CD8-positive, alpha-beta T cell (primary cell): ENCODE measurements at places on chromosomes 11 and 22.

DNA sequence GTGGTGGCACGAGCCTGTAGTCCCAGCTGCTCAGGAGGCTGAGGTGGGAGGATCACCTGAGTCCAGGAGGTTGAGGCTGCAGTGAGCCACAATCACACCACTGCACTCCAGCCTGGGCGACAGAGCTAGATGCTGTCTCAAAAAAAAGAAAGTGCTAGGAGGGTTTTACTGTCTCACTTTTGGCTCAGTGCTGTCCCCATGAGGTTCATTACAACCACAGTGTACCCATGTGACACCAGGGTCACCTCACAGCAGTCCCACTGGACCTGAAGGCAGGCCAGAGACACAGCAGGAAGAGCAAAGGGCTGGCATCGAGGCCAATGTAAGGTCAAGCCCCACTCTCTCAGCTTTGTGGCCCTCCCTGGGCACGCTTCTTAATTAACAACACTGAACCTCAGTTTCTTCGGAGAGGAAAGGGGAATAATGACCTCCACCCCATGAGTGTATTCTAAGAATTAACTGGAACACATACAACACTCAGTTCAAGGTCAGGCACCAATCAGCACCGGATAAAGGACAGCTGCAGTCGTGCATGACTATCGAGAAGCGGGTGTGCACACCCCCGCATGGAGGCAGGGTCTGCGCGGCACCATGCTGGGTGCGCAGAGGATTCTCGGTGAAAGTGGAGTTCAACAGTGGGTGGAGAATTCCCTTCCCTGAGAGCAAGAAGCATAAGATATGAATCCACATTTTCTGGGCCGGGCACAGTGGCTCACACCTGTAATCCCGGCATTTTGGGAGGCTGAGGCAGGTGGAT lies 30.9 kb upstream of the BAIAP2L2 start:
- no peak for DNase-seq

- DNase-seq = no peak
Observed at GRCh38 chr11:45603946-45604682, 61.3 kb downstream of the CHST1 start.

- DNase-seq = no peak
Observed at GRCh38 chr11:17648528-17648927, 70.8 kb upstream of the MYOD1 start.

- DNase-seq = no peak
Observed at GRCh38 chr22:48756146-48757111, 1071.2 kb downstream of the BRD1 start.

- no peak for DNase-seq
Observed at GRCh38 chr11:102244681-102245409, 72.4 kb upstream of the BIRC3 start.

- DNase-seq = no peak
Observed at GRCh38 chr11:119941171-119941570, 196.7 kb downstream of the TRIM29 start.

DNA sequence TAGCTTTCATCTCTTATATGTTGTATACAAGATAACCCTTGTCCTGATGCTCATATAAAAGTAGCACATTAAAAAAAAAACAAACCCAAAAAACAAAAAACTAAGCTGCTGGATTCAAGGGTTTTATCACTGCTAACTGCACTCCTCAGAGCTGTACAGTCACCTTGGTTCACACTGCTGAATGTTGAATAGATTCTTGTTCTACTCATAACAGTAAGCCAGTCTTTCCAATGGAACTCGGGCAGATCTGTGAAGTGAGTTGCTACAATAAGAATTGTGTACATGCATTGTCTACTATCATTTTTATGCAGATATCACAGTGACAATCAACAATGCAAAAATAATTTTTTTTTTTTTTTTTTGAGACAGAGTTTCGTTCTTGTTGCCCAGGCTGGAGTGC lies 4.7 kb downstream of the HARBI1 start:
- DNase-seq = no peak

- no peak for DNase-seq
Observed at GRCh38 chr11:24619900-24620299, 123.0 kb downstream of the LUZP2 start.

- DNase-seq = no peak
Observed at GRCh38 chr11:105769627-105770026, 159.8 kb downstream of the GRIA4 start.

- no peak for DNase-seq
Observed at GRCh38 chr22:42791721-42792452, 65.2 kb downstream of the ARFGAP3 start.

DNA sequence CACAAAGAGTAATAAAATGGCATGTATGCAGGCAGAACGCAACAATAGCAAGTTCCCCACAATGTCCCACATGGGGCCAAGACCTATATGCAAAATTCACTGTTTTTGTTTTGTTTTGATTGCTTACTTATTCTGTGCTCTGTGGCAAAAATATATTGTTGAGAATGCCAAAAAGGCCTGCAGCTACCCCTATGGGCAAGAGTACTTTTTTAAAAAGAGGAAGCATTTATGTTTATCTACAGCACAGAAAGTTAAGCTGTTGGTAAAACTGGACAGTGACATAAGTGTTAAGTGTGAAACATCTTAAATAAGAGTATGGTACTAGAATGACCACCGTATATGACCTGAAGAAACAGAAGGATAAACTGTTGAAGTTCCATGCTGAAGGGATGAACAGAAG lies 301.9 kb upstream of the ZC3H12C start:
- DNase-seq = no peak

DNA sequence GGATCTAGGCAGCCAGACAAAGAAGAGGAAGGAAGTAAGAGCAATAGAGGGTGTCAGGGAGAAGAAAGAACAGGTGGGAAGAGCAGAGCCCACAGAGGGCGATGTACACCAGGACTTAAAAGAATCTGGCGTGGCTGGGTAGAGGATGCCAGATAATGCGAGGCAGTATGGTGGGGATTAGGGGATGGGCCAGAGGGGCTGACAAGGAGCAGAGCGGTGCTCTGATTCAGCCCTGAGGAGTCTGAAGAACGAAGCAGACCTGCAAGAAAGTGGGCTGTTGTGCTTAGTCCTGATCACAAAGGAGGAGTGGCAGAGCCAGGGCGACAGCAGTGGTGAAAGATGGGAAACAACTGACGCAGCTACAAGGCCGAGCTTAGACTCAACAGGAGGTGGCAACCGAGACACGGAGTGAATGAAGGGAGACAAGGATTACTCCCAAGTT lies 163.7 kb downstream of the LARGE1 start:
- no peak for DNase-seq

- no peak for DNase-seq
Observed at GRCh38 chr11:117570701-117571100, 226.3 kb downstream of the DSCAML1 start.

DNA sequence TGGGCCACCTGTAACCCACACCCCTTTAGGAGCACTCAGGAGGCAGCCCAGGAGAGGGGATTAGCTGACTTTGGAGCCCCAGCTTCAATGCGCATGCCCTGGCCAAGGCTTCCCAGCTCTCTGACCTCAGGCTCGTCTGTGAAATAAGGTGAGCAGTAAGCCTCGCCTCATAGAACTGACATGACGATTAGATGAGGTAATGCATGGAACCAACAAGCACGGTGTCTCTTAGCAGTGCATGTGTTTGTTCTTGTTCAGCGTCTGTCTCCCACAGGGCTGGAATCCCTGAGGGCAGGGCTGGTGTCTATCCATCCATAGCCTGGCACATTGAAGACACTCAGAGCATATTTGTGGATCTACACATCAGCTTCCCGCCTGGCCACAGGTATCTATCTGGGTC lies 415.4 kb downstream of the MN1 start:
- DNase-seq = no peak

DNA sequence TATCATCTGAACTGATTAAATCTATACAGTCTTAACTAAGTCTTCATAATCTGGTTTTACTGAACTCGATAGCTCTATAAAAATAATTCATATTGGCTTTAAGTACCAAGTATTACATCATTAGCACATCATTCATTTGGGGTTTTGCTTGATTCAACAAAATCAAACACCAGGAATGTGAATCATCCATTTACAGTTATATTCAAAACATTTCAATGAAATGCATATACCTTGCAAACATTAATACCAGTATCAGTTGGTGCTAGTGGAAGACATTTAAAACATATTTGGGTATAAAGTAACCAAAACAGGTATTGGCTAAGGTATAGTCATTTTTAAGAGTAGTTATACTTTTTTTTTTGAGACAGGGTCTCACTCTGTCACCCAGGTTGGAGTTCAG lies 12.2 kb upstream of the CCDC89 start:
- no peak for DNase-seq

DNA sequence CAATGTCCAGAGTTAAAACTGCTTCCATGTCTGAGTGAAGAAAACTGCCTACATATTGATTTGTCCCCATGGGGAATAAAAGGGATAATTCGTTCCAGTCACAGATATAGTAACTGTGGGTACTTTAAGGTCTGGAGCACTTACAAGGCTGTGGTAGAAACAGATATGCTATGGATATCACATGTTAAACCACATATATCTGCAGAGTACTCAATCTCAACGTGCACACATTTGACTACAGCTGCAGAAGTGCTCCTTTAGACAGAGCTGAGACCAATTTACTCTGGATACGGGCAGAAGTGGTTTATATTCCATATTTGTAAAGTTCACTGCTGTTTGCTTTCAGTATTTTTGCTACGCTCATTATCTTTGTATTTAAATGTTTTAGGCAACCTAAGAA lies 9.7 kb upstream of the MS4A2 start:
- no peak for DNase-seq

- peak; percentile 68 for DNase-seq
Observed at GRCh38 chr11:66022401-66023185, 3.7 kb downstream of the CATSPER1 start.

- DNase-seq = no peak
Observed at GRCh38 chr22:39815932-39816331, 77.6 kb downstream of the ENTHD1 start.

DNA sequence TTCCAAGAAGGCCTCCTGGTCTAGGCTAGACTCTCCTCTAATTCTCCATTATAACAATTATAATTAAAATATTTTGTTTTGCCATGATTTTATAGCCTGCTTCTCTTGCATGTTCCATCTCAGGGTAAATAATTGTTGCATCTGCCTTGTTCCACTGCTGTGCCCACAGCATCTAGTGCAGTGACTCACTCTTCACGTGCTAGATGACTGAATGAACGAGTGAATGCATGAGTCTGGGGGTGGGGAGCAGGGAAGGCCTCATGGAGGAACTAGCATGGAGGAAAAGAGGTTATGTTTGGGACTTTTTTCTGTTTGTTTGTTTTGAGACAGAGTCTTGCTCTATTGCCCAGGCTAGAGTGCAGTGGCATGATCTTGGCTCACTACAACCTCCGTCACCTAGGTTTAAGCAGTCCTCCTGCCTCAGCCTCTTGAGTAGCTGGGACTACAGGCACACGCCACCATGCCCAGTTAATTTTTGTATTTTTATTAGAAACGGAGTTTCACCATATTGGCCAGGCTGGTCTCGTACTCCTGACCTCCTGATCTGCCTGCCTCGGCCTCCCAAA lies 5.2 kb upstream of the OAF start:
- no peak for DNase-seq

GRCh38 chr11:64297699-64298358 lies 2.3 kb upstream of the CATSPERZ start:
- DNase-seq = no peak

- DNase-seq = peak; percentile 8
Observed at GRCh38 chr11:118434553-118435289, 1.6 kb upstream of the KMT2A start.

GRCh38 chr11:6671991-6672390 lies 11.1 kb downstream of the MRPL17 start:
- DNase-seq = no peak

GRCh38 chr11:126465573-126466188 lies 110.2 kb downstream of the ST3GAL4 start:
- DNase-seq = peak; percentile 27

DNA sequence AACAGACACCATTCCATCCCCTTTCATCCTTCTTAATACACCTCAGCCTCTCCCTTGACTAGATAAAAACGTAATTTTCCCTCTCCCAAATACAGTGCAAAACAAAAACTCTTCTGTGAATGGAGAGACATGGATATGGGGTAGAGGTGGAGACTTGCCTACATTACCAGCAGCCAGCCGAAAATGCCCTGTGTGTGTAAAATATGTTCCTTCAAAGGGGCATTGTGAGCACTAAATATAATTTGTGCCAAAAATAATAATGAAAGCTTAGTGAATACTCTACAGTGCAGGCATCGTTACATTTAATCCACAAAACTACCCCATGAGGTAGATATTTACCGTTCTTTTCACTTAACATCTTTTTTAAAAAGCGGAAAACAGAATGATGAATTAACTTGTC lies 1.0 kb upstream of the TRIM44 start:
- no peak for DNase-seq

DNA sequence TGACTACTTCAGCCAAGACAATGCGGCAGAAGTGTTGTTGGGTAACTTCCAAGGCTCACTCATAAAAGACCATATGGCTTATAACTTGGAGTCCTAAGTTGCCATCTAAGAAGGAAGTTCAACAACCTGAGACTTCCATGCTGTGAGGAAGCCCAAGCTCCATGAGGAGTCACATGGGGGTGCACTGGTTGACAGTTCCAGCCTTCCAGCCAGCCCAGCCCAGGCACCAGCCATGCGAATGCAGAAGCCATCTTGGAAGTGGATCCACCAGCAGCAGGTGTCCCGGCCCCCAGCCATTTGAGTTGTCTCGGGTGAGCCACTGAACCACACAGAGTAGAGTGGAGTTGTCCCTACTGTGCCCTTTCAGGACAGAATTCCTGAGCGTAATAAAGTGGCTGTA lies 32.8 kb upstream of the WNT7B start:
- no peak for DNase-seq

- DNase-seq = no peak
Observed at GRCh38 chr11:16982256-16982671, 31.9 kb downstream of the PLEKHA7 start.

GRCh38 chr22:46044621-46045458 lies 67.9 kb upstream of the WNT7B start:
- peak; percentile 49 for DNase-seq

DNA sequence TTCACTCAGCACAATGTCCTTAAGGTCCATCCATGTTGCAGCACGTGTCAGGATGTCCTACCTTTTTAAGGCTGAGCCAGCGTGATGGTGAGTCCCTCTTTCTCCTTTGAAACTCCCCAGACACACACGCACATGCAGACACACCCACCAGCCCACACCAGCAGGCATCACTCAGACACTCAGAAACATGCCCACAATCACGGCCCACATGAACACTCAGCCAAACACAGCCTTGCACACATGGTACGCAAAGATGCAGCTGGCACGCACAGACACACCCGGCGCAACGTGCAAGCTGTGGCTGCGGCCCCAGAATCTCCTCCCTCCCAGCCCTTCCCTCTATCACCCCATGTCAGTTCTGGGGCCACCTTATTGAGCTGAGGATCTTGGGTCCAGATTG lies 8.0 kb downstream of the FADS3 start:
- no peak for DNase-seq

- peak; percentile 27 for DNase-seq
Observed at GRCh38 chr11:77821349-77821851, 456 bp downstream of the AAMDC start.

DNA sequence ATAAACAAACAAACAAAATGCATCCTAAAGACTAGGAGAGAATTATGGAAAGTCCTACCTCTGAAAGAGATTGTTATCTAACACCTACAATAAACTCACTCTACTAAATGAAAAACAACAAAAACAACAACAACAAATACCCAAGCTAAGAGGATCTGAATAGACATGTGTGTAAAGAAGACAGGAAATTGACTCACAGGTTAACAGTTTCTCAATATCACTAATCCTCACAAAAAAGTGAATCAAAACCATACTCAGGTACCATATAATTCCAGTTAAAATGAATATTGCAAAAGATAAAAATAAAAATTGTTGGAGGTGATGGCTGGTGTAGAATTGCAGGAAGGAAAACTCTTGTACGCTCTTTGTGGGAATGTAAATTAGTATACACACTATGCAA lies 110.4 kb upstream of the TOP3B start:
- no peak for DNase-seq

GRCh38 chr11:84264066-84264465 lies 977.9 kb upstream of the CCDC90B start:
- DNase-seq = no peak
